Activated CD4-positive, alpha-beta T cell treated with anti-CD3 and anti-CD28 coated beads, Interleukin-2, amount 50 U/mL, for 48 hours (primary cell): ENCODE measurements at places on chromosomes 1 and 21.

DNA sequence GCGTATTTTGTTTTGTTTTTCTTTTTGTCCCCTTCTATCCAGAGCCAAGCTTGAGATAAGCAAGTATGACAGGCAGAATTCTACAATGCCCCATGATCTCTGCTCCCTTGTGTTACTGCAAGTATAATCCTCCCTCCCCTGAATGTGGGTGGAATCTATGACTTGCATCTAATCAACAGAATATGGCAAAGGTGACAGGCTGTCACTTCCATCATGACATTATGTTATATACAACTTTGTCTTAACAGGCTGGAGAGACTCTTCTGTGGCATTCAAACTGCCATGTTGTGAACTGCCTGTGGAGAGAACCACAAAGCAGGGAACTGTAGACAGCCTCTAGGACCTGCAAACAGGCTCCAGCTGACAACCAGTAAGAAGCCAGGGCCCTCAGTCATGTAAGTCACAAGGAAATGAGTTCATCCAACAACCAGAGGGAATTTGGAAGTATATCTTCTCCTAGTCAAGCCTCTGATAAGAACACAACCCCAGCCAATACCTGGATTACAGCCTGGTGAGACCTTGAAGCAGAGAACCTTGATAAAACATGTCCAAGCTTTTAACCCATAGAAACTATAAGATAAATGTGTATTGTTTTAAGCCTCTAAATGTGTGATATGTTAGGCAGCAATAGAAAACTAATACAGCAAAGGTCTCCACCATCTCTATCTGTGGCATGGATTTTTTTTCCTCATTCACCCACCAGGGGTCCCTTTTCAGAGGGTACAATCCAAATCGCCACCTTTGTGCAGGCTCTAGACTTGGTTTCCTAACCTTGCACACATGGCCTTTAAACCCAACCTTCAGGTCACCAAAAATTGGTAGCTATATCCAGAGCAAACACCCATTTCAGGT is 5.7 kb upstream of the C1orf162 start:
- no peak for DNase-seq

DNA sequence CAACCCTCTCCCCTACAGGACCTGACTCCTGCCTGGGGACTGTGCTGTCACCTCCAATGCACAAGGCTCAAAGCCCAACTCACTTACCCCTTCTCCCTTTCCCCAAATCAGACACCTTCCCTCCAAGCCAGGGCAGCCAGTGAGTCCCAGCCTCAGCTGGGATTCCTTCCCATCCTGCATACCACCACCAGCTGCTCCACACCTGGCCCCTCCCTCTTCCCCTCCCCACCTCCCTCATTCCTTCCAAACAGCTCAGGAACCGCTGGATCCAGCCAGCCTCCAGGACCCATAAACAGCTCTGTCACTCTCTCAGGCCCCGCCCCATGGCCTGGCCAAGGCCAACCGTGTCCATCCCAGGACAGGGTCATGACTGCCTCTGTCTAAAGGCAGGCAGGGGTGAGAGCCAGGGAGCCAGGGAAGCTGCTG is 41.4 kb downstream of the ACOT7 start:
- no peak for DNase-seq

DNA sequence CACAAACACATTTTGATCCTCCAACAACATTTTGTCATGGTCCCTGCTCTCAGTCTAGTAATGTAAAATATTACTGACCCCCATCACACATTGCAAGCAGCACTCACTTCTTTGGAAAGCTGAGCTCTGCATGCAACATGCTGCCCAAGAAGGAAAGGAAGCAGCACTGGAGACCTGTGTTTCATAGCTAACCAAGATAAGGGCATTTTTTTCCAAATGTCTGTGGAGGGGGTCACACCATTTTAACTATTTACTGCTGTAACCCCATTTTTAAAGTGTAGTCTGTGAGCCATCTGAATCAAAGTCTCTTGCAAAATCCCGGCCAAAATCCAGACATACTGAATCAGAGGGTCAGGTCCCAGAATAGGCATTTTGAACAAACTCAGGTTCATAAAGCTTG is 4.5 kb upstream of the RASSF5 start:
- DNase-seq: no peak

DNA sequence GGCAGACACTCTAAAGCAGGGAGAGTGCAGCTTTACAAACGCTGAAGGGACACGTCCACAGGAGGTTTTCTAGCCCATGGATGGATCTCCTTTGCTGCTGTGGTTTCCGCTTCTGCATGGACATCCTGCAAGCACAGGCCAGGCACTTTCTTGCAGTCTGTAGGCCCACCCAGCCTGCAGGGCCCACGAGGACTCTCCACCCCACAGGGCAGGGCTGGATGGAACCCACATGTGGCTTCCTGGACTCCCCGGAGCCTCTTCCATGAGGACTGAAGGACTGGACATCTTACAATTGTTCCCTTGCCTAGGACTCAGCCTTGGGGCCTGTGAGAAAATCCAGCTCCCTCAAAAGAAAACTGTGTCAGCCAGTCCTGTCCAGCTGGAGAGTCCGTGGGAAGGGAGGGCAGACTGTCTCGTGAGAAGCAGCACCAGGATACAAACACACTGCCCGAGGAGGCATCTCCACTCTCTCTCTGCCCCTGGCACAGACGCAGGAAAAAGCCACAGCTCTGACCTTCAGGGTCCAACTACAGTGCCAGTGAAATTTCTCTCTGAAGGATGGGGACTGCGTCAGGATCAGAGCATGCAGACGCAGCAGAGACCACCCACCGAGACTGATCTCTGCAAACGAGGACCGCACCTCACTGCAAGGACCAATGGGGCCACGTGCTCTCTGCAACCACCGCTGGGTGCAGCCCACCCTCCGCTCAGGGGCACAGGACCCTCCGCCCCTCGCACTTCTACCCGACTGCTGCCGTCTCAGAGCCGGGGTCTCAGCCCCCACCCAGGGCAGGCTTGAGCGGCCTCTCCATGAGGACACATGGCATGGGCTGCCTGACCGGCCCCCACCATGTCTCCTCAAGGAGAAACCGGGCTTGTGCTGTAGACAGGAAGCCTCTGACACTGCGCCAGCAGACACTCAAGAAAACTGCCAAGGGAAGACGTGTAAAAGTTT is 130.1 kb downstream of the NPHP4 start:
- DNase-seq: no peak

- DNase-seq: no peak
These were observed 7.4 kb downstream of the CD48 start for GRCh38 chr1:160704250-160704649.

DNA sequence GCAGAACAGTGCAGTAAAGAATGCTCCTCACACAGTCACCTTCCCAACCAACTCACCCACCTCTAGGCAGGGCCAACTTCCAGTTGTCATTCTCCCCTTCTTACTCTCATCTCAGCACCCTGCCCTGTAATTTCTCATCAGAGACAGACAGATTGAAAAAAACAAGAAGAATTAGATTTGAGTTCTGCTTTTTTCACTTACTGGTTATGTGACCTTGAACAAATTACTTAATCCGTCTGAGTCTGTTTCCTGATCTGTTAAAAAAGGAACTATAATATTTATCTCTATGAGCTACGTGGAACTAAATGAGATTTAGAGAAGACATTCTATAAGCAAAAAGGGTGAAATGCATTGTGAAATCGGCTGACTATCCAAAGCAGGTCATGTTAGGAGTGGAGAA is 330.3 kb downstream of the ZNF326 start:
- DNase-seq: no peak

- DNase-seq: no peak
These were observed 8.9 kb upstream of the ITLN2 start for GRCh38 chr1:160963521-160963920.

DNA sequence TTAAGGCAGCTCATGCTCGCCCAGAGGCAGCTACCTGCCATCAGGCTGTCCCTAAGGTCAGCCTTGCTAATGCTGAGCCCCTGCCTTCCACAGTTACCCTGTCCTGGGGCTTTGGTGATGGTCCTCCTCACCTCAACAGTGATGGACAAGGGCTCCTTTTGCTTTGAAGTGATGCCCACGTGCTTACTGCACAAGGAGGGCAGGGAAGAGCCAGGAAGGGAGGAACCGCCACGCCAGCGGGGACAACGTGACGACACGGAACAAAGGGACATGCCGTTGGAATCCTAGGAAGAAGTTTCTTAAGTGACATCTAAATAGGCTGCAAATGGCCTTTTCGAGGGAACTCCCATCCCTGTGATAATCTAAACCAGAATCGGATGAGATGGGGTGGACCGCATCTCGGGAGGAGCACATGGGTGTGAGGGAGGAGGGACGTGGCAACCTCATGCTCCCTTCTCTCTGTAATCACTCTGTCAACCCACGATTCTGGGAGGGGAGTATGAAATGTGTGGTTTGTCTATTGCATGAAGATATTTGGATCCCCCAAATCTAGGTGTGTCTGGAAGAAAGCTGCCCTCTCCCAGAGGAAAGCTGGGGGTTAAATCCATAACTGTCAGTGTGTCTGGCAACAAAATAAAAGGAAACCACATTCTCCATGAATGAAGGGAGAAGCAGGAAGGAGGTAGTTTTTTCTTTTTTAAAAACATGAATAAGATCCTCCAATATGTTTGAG is 110.9 kb upstream of the IRF2BP2 start:
- no peak for DNase-seq

DNA sequence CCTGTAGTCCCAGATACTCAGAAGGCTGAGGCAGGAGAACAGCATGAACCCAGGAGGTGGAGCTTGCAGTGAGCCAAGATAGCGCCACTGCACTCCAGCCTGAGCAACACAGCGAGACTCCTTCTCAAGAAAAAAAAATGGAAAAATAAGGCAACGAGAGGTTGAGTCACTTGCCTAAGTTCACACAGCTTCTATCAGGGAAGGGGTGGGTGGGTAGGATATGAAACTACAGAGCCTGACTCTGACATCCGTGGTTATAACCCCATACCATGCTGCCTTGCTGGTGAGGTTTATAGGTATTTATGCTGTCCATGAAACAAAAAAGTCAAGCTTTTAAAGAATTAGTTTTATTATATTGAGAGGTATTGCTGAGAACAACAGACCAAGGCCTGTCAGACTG is 61.5 kb upstream of the RAB4A start:
- no peak for DNase-seq

DNA sequence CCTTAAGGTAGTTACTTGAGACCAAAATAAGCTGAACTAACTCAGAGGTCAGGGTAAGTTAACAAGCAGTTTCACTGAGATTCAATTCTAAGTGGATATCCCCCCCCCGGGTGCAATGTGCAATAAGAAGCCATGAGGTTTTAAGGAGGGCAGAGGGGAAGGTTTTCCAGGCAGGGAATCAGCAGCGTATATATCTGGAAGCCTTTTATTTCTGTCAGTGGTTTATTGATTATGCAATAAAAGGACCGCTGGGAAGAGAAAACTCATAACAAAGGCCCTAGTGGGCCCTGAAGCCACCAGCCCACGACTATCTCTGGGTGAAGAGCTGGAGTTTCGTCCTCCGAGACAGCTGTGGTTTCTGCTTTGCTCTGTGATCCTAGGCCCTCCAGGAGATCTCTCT is 53.1 kb upstream of the CTPS1 start:
- no peak for DNase-seq

DNA sequence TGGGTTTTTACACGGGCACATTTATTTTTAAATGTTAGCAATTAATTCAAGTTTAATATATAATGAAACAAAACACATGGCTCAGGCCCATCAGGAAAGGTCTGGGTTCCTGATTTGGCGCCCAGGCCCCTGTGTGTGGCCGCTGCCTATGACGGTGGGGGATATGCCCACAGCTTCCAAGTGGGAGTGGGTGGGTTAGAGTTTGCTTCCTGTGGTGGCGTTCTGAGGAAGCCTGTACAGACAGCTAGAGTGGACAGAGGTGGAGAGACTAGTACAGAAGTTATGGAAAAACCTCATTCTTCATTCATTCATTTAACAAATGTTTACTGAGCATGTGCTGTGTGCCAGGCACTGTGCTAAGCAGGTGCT is 22.4 kb upstream of the EPS8L3 start:
- DNase-seq: no peak

DNA sequence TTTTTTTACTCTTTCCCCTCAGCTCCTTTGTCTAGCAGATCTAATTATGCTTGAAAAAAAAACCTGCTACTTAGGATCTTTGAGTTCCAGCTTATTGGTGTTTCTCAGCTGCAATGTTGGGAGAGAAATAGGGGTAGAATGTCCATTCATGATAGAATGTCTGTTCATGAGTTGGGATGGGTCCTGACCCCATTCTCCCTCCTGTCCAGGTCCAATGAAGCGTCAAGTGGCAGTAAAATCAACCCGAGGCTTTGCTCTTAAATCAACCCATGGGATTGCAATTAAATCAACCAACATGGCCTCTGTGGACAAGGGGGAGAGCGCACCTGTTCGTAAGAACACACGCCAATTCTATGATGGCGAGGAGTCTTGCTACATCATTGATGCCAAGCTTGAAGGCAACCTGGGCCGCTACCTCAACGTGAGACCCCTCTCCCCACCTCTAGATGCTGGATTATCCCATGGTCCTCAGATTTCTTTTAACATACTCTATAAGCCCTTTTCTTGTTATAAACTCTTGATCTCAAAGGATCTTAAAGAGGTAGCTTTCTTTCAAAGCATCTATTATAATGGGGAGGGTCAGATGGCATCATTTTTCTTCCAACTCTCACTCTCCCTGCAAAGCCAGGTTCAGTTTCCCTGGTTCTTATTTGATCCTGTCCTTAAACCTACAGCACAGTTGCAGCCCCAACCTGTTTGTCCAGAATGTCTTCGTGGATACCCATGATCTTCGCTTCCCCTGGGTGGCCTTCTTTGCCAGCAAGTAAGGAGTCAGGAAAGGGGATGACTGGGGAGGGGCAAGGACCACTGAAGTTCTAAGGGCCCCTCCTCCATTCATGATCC is 11.1 kb downstream of the CERS2 start:
- no peak for DNase-seq

- no peak for DNase-seq
These were observed 21.4 kb downstream of the TMPRSS15 start for GRCh38 chr21:18382141-18382540.

DNA sequence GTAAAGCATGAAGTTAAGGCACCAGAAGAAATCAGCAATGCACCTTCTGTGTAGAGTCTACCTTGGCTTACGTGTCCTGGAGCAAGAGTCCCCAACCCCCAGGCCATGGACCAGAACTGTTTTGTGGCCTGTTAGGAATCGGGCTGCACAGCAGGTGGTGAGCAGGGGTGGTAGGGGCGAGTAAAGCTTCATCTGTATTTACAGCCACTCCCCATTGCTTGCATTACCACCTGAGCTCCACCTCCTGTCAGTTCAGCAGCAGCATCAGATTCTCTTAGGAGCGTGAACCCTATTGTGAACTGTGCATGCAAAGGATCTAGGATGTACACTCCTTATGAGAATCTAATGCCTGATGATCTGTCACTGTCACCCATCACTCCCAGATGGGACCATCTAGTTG is 21.5 kb downstream of the ZMYND12 start:
- DNase-seq: no peak

GRCh38 chr1:65756616-65757015 is 36.1 kb upstream of the PDE4B start:
- DNase-seq: no peak

GRCh38 chr1:42931108-42931539 is 27.5 kb downstream of the SLC2A1 start:
- DNase-seq: peak; percentile 51

GRCh38 chr1:191065346-191065745 is 587.7 kb upstream of the BRINP3 start:
- DNase-seq: no peak

DNA sequence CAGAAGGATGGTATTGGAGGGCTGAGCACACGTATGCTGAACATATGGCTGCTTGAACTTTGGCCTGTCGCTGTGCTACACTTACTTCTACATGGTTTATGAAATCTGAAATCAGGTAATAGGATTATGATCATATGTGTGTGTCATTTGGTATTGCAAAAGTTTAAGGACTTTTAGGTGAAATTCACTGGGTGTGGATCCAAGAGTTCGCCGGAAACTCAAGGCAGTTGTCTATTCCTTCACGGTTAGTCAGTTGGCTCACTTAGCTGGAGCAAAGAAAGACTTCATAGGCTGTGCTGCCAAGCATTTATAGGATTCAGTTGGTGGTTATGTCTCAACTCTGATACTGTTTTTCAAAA is 927 bp downstream of the UAP1 start:
- DNase-seq: no peak
